Type B pancreatic cell (in vitro differentiated cells): ENCODE measurements at places on chromosomes 16 and 17. TPM values are rescaled to one million over a fixed set of nuclear protein-coding genes. Genes with fewer than 3 reads are reported as not detected.

Gene LYRM9
- total RNA-seq, result 7.5 and 9.6 TPM in 2 replicates

Gene KRTAP3-2
- not detected in 2 replicates for total RNA-seq

Gene TEX14
- 0.17 and 0.34 TPM in 2 replicates for total RNA-seq

Gene PSME3
- total RNA-seq, result 116 and 120 TPM in 2 replicates

Gene SPATA22
- total RNA-seq, result not detected in 2 replicates

GRCh38 chr17:66831383-66832210, 3.3 kb upstream of the CACNG5 start:
- no peak overlapping the region for H3K4me3 ChIP-seq
- no peak for DNase-seq
- H3K27me3 ChIP-seq, result peaks cover 68% of the 10 kb centered on the region
- H3K4me1 ChIP-seq, result peaks cover 6% of the 10 kb centered on the region
- H3K36me3 ChIP-seq, result no peaks in the 10 kb centered on the region

DNA sequence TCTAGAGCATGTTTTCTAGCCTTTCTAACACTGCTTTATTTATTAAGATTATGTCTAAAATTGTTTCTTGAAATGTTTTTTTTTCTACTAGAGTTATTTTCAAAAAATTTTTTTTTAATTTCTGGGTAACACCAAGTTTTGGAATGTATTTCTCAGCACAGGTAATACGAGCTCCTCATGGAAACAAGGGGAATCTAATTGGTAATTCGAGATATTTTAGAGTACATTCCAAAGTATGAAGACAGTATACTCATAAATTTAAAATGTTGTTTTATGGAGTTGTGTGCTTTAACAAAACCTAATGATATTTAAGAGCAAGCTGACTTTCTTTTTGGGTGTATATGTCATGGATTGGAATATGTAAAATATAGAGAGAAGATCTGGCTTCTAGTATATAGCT, 42.4 kb downstream of the OMG start:
- no peak overlapping the region for H3K4me3 ChIP-seq
- no peak for DNase-seq
- H3K27me3 ChIP-seq, result no peaks in the 10 kb centered on the region
- H3K27ac ChIP-seq, result no peak overlapping the region
- peaks cover 5% of the 10 kb centered on the region for H3K36me3 ChIP-seq

DNA sequence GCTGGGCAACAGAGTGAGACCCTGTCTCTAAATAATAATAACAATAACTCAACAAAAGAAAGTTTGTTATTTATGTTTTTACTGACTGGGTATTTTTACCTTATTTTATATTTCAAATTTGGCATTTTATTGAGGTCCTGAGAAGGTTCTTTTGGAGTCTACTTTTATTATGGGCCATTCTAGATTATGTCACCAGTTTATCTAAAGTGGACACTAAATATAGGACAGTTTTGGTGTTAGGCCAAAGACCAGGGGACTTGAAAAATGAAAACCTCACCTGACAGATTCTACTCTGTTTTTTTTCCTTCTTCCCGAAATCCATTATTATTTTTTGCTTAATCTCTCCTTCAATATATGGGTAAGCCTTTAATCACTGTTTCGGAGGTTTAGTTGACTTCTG, 8.1 kb downstream of the FTO start:
- H3K27me3 ChIP-seq, result no peaks in the 10 kb centered on the region
- peaks cover 8% of the 10 kb centered on the region for H3K36me3 ChIP-seq
- no peak for DNase-seq
- peaks cover 17% of the 10 kb centered on the region for H3K4me1 ChIP-seq

- H3K27ac ChIP-seq, result peak overlapping the region; percentile 64
- no peak overlapping the region for H3K4me3 ChIP-seq
- H3K36me3 ChIP-seq, result no peaks in the 10 kb centered on the region
- DNase-seq, result no peak
Measured at GRCh38 chr16:85446951-85447692, 166.0 kb upstream of the GSE1 start.

DNA sequence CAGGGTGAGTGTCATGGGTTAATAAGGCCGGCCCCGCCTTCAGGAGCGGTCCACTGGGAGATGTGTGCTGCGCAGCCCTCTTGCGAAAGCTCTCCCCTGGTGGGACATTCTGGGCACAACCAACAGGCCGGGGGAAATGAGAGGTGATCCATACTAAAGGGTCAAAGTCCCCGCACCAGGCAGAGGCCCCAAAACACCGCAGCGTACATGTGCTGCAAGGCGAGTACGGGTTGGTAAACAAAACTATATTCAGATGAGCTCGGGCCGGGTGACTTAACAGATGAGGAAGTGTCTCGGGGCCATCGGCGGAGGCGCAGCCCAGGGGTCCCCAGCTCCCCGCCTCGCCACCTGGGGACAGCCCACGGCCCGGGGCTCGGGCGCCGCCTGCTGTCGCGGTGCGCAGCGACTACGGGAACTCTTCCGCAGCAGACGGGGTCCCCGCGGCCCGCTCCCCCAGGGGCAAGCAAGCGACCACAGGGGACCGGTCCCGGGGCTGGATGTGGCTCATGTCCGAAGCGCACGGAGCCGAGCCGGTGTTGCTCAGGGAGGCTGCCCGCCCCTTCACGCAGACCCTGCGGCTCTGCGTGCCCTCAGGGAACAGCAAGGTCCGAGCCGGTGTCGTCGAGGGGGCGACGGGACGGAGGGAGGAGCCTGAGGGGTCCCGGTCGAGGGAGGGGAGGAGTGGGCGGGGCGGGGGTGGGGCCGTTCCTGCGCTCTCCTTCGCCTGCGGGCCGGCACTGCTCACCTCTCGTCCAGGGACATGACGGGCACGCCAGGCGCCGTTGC, at the start of gene RAB37:
Gene RAB37, plus strand, starts transcription at position 744 of the 786 bp plus-strand sequence. Its CDS starts 17 bp downstream, at position 761.
- peaks cover 32% of the 10 kb centered on the region for H3K27me3 ChIP-seq
- peak within 1 kb of the TSS; percentile 82 for H3K4me3 ChIP-seq
- peaks cover 6% of the 10 kb centered on the region for H3K4me1 ChIP-seq
- H3K36me3 ChIP-seq, result no peaks in the 10 kb centered on the region
- DNase-seq, result no peak
- H3K27ac ChIP-seq, result peak within 1 kb of the TSS; percentile 72

DNA sequence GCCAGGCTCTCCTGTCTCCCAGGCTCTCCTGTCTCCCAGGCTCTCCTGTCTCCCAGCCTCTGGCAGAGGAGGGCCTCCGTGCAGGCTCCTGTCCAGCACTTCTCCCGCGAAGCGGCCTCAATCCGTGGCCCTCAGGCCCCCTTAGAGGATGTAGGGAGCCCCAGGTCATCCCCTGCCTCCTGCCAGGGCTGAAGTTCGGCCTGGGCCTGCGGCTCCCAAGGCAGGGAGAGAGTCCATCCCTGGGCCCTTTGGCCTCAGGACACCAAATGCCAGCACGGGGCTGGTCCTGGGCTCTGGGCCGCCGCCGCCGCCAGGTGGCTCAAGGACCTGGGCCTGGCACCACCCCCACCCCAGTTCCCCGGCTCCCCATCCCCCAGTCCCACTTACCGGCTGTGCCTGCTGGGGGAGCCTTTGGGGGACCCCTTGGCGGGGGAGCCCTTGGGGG, 370 bp downstream of the EVPL start:
- DNase-seq, result no peak
- peak overlapping the region; percentile 79 for H3K4me3 ChIP-seq
- peaks cover 16% of the 10 kb centered on the region for H3K4me1 ChIP-seq
- no peaks in the 10 kb centered on the region for H3K27me3 ChIP-seq
- H3K36me3 ChIP-seq, result no peaks in the 10 kb centered on the region
- no peak overlapping the region for H3K27ac ChIP-seq

- H3K27ac ChIP-seq, result no peak overlapping the region
- H3K27me3 ChIP-seq, result peaks cover 18% of the 10 kb centered on the region
- no peak overlapping the region for H3K4me3 ChIP-seq
- no peak for DNase-seq
Measured at GRCh38 chr17:74280093-74280513, 6.1 kb downstream of the DNAI2 start.

- H3K36me3 ChIP-seq, result no peaks in the 10 kb centered on the region
- no peaks in the 10 kb centered on the region for H3K27me3 ChIP-seq
- H3K4me3 ChIP-seq, result no peak overlapping the region
- peaks cover 61% of the 10 kb centered on the region for H3K4me1 ChIP-seq
- no peak overlapping the region for H3K27ac ChIP-seq
- no peak for DNase-seq
Measured at GRCh38 chr17:73536700-73537605, 107.3 kb downstream of the SDK2 start.

DNA sequence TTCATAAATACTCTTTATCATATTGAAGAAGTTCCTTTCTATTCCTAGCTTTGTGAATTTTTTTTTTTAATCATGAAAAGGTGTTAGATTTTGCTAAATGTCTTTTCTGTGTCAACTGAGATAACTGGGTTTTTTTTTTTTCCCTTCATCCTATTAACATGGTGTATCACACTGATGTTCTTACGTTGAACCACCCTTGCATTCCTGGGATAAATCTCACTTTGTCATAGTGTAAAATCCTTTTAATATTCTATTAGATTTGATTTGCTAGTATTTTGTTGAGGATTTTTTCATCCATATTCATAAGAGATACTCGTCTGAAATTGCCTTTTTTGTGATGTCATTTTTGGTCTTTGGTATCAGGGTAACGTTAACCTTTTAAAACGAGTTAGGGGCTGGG, 49.2 kb downstream of the CHCT1 start:
- H3K36me3 ChIP-seq, result peaks cover 42% of the 10 kb centered on the region
- DNase-seq, result no peak
- H3K27ac ChIP-seq, result no peak overlapping the region

DNA sequence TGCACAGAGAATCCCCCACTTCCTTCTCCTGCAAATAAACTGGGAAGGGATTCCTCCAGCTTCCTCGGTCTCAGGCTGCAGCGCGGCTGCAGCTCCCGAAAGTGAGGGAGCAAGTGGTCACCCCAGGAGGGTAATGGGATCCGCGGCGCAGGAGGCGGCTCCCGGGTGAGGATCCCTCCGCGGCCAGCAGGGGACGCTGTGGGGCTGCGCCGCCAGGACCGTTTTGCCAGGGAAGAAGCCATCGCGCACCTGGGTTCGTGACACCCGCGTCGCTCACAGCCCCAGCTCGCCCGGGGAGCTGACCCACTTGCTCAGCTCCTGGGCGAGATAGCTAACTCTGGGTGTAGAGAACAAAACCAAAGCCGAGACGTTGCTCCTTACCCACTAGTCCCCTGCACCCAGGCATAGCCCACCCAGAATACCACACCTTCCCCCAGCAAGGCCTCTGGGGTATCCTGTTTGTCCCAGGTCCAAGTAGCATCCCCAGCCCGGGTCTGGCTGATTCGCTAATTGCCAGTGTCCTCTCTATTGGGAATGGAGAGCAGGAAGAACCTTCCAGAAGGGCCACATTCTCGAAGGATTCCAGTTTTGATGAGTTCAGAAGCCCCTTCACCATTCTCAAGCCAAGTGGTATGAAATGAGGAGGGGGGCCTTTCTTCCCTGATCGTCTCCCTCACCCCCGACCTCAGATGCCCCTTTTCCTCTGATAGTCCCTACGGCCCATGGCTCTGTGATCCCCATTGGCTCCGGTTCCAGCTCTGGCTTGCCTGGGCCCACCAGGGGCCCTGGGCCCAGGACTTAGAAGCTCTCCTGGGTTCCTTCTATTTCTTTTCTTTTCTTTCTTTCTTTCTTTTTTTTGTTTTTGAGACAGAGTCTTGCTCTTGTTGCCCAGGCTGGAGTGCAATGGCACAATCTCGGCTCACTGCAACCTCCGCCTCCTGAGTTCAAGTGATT, 14.1 kb downstream of the CYGB start:
- H3K36me3 ChIP-seq, result no peaks in the 10 kb centered on the region
- no peak overlapping the region for H3K27ac ChIP-seq
- H3K4me1 ChIP-seq, result peaks cover 20% of the 10 kb centered on the region
- peak; percentile 90 for DNase-seq
- H3K27me3 ChIP-seq, result peaks cover 36% of the 10 kb centered on the region

GRCh38 chr16:23651943-23652468, 10.7 kb downstream of the DCTN5 start:
- no peak for DNase-seq
- H3K27me3 ChIP-seq, result no peaks in the 10 kb centered on the region
- peaks cover 28% of the 10 kb centered on the region for H3K36me3 ChIP-seq
- no peak overlapping the region for H3K27ac ChIP-seq

DNA sequence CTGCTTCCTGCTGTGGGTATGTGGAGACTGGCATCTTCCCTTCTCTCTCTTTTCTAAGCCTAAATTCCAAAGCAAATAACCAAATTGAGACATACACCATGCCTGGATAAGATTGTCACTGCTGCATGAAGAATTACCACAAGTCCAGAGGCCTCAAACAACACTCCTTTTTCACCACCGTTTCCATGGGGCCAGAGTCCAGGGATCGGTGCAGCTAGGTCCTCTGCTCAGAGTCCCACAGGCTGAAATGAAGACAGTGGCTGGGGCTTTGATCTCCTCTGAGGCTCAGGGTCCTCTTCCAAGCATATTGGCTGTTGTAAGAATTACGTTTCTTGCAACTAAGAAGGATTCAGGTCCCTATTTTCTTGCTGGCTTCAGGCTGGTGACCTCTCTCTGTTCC, 130.4 kb downstream of the SLC39A11 start:
- no peak overlapping the region for H3K27ac ChIP-seq
- H3K36me3 ChIP-seq, result no peaks in the 10 kb centered on the region
- no peaks in the 10 kb centered on the region for H3K27me3 ChIP-seq
- DNase-seq, result no peak
- no peaks in the 10 kb centered on the region for H3K4me1 ChIP-seq

- H3K4me1 ChIP-seq, result peaks cover 11% of the 10 kb centered on the region
- H3K27ac ChIP-seq, result no peak within 1 kb of the TSS
- no peak for DNase-seq
- H3K36me3 ChIP-seq, result no peaks in the 10 kb centered on the region
- peak within 1 kb of the TSS; percentile 84 for H3K4me3 ChIP-seq
- H3K27me3 ChIP-seq, result peaks cover 18% of the 10 kb centered on the region
Measured at GRCh38 chr16:981695-982144, at the start of gene SOX8. Gene SOX8 (plus strand): TSS chr16:981770. CDS start chr16:981923, 153 bp downstream.

DNA sequence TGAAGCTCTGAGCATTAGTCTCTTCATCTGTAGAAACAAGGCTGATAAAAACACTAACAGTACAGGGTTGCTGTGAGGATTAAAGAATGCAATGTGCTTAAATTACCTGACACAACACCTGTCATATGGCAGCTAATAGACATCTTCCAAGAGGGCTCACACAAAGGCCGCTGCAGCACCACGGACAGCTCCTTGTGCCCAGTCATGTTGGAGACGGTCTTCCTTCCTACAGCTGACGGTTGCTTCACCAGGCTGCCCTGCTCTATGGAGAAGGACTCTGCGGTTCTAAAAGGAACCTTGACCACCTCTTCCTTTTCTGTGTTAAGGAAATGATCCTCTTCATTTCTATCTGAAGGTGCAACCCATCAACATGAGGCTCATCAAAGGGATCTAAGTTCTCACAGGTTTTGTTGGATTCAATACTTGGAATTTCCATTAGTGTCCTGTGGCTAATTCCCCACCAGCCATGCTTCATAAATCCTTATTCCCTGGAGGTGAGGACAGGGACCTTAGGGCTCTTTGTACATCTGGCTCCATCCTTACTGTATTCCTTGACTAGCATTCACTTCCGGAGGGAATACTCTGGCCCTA, 138.9 kb upstream of the CES5A start:
- DNase-seq, result peak; percentile 76
- H3K36me3 ChIP-seq, result no peaks in the 10 kb centered on the region

GRCh38 chr16:77898671-77899211, 110.4 kb downstream of the VAT1L start:
- H3K27me3 ChIP-seq, result peaks cover 19% of the 10 kb centered on the region
- no peak overlapping the region for H3K27ac ChIP-seq
- H3K4me3 ChIP-seq, result no peak overlapping the region
- H3K36me3 ChIP-seq, result no peaks in the 10 kb centered on the region
- H3K4me1 ChIP-seq, result peaks cover 27% of the 10 kb centered on the region
- DNase-seq, result no peak

GRCh38 chr17:50194140-50194933, 7.1 kb downstream of the COL1A1 start:
- no peak for DNase-seq
- no peaks in the 10 kb centered on the region for H3K36me3 ChIP-seq
- peaks cover 7% of the 10 kb centered on the region for H3K4me1 ChIP-seq
- no peak overlapping the region for H3K27ac ChIP-seq
